Liver (tissue), 10 donors: ENCODE measurements at places on chromosomes 5 and 9.

DNA sequence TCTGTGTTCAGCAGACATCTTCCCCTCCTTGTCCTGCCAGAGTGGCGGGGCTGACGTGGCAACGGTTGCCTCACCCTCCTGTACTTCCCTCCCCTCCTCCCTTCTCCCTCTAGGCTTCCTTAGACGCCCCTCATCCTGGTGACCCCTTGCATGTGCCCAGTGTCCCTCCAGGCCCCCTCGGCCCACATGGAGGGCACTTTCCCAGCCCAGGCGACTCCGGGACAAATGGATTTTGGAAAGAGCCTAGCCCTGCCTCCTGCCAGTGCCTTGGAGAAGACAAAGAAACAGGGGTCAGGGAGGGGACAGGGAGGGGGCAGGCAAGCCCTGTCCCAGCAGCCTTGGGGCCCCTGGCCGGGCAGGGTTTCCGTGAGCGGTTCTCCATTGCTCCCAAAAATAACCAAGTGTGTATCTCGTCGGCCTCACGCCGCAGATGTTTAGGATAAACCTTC lies 38.3 kb upstream of the NEURL1B start:
- no peak for DNase-seq

DNA sequence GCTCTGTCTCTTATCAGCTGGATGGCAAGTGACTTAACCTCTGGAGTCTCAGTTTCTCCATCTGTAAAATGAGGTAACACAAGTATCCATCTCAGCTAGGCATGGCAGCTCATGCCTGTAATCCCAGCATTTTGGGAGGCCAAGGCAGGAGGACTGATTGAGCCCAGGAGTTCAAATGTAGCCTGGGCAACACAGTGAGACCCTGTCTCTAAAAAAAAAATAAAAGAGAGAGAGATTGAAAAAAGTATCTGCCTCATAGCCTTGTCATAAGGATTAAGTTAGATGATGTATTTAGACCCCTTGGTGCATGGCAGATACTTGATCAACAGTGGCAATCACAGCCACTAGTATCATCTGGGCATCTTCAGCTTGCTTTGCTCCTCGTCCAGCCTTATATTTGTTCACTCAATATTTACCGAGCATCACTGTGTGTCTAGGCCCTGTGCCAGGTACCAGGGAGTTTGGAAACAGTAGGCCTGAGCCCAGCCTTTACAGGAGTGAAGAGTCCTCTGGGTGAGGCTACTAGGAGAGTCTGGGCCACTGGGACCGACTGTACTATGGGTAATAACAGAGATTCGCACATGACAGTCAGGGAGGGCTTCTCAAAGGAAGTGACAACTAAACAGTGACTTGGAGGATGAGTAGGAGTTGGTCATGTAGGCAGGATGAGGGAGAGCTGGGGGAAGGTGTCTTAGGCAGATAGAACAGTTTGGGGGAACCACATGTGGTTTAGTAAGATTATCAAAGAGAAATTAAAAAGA lies 34.2 kb downstream of the CORO2A start:
- DNase-seq = peak; percentile 52

GRCh38 chr9:100131216-100131615 lies 32.2 kb downstream of the INVS start:
- no peak for DNase-seq

DNA sequence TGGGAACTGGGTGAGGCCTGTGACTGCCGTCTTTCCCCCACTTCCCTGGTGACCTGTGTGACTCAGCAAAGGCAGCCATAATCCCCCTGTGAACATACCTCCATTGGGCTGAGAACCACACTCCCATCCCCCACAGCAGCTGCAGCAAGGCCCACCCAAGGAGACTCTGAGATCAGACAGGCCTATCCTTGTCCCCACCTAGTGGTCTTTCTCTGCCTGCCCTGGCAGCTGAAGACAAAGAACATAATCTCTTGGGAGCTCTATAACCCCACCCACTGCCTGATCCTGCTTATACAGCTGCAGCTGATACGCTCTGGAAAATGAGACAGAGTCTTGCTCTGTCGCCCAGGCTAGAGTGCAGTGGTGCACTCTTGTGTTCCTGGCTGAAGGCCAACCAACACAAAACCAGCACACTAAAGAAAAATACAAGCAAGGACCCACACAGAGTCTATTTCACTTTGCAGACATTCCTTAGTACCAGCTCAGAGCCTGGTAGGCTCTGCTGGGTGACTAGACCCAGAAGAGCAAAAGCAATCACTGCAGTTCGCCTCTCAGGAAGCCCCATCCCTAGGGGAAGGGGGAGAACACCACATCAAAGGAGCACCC lies 106.7 kb downstream of the MCTP1 start:
- no peak for DNase-seq

GRCh38 chr9:38724754-38725153 lies 4.8 kb upstream of the FAM240B start:
- DNase-seq = no peak

- no peak for DNase-seq
Measured at GRCh38 chr5:62593331-62593730, 14.7 kb downstream of the LRRC70 start.

DNA sequence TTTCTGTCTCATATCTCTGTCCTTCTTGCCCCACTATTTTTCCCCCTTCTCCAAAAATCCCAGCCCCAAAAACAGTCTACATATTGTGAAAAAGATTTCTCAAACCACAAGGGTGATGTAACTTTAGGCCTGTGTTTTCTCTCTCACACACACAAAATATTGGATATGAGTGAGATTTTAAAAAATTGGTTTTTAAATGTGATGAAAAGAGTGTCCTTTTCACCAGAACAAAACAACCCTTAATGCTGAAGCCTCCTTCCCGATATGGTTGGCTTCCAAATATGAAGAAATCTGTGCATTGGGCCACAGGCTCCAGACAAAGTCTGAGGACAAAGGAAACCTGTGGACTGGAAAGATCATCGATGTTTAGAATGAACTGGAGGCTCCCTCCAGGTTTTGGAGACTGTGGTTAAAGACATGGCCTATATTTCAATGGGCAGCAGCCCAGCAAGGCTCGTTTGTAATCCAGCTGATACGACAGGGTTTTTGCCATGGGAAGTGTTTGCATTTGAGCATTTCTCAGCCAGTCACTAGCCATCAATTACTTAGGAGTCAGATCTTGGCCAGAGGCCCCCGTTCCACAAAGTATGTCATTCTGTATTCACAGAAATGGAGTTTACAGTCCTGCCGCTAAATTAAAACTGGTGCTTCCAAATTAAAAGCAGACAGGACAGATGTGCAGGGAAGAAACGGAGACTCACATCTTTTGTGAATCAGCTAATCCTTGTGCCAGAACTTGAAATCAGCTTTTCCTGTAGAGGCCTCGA lies 546.3 kb downstream of the EBF1 start:
- no peak for DNase-seq

GRCh38 chr9:23413541-23413940 lies 412.5 kb downstream of the ELAVL2 start:
- no peak for DNase-seq

DNA sequence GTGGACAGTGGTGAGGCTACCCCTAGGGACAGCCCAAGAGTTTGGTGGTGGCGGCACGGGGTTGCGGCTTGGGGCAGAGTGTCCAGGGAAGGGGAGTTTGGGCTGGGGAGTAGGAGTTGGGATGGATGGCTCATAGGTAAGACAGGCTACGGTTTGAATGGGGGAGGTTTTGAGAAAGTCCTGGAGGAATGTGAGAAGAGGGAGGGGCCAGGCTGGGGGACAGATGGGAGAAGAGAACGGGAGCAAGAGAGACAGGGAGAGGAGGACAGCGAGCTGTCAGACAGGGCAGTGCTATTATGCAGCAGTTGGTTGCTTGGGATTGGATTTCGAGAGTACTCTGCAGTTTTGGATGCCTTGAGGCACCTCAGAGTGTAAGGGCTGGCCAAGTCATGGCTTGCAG lies 24.5 kb downstream of the PSD2 start:
- DNase-seq = no peak

- no peak for DNase-seq
Measured at GRCh38 chr5:135032999-135033861, 798 bp downstream of the PITX1 start.

- no peak for DNase-seq
Measured at GRCh38 chr9:114720086-114720676, 38.2 kb upstream of the TEX48 start.

- no peak for DNase-seq
Measured at GRCh38 chr5:123097871-123098735, 9.1 kb downstream of the PRDM6 start.

DNA sequence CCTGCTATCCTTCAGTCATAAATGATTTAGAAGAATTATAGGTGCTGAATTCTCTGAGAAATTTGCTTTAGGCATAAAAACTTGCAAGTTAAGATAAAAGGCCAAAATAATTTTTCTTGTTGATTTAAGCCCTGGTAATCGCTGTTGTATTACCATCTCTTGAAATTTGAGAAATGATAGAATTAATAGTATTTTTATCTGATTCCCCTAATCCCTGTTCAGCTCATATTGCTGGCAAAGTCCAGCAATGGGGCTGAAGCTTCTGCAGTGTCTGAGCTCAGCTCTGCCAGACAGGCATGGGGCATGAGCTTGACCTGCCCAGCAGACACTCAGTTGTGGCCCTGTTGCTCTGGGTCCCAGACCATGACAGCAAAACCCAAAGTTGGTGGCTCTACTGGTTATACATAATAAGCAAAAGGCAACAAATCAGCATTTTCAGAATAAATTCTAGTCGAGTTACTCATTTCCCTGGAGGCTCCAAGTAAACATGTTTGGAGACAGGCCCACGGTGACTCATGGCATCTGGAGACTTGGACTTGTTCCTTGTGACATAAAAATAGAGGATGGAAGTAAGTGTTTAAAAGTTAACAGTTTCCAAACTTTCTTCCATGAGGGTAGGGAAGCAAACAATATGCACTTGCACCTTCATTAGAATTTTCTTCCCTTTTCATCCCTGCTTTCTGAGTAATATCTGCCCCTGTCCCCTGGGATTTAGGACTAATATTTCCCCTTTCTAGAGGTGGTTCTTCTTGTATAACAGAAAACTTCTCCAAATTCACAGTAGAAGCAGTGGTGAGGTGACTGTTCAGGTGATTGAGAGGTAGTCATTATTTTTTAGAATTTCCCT lies 60.2 kb upstream of the SLC2A8 start:
- DNase-seq = no peak

DNA sequence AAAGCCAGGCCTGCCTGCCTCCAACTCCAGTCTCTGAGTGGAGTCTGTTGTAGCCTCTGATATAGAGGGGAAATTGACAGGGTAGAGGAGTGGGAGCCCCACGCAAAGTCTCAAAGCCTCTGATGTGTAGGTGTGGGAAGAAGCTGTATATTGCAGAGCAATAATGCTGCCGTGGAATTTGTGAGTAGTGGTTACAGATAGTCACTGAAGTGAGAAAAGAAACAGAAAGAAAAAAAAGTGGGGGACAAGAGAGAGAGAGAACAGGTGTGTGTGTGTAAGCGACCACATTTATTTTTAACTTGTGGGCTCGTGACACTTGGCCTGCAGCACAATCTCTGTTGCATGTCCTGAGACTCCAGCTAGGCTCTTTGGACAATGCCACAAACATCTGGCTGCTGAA lies 227.8 kb downstream of the NSG2 start:
- no peak for DNase-seq

DNA sequence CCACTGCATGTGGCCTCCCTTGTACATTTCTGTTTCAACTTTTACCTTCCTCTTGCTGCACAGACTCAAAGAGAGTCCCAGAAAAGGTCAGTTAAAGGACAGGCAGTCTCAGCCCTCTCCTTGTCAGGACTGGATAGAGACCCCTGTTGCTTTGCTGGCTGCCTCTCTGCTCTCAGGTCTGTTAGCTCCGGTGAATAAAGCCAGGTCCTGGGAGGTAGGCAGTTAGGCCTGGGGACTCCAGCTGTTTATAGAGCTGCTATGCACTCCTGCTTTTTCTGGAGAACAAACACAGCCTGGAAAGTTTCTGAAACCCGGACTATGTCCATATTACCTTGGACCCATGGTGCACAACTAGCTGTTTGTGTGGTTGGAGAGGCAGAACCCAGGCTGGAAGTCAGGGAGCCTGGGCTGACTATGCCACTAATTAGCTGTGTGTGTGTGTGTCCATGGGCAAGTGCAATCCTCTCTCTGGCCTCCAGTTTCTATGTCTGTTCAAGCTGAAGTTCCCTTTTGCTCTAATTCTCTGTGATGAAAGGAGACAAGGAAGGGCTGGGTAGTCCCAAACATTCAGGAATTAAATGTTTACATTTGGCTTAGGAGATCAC lies 42.9 kb downstream of the GLRA1 start:
- no peak for DNase-seq

GRCh38 chr5:173397516-173397915 lies 69.3 kb upstream of the STC2 start:
- no peak for DNase-seq

DNA sequence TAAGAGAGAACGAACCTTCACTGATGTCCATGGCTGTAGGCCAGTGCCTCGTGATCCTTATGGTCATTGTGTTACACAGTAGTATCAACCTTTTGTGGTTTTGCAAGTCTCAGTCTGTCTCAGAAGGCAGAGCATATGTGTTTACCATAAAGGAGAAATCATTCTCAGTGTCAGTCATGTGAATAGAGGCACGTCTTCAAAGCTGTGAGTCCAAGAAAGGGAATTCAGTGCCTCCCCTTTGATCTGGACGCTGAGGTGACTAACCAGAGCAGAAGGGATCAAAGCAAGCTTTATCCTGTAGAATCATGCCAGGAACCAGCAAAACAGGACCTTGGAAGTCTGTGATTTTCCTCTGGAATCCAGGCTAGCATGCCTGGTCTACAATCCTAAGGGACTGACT lies 433.9 kb downstream of the DNAH5 start:
- no peak for DNase-seq

- DNase-seq = no peak
Measured at GRCh38 chr5:177142098-177142611, 8.6 kb downstream of the NSD1 start.

GRCh38 chr9:108565651-108566378 lies 290.0 kb downstream of the ACTL7B start:
- no peak for DNase-seq

DNA sequence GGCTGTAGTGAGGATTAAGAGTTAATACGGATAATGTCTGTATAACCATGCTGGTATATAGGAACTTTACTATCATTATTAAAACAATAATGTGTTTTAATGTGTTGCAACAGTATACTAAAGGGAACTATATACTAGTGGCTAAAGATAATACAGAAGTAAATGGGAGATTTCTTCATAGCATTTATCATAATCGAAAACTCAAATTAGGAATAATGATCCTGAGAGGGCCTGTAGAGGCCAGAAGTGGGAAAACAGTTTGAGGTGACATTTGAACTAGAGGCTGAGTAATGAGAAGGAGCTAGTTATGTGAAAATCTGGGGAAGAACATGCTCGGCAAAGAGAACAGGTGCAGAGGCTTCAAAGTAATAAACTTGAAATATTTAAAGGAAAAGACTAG lies 2.9 kb downstream of the TCERG1 start:
- no peak for DNase-seq

- no peak for DNase-seq
Measured at GRCh38 chr5:123868267-123868666, 356.3 kb downstream of the CSNK1G3 start.

DNA sequence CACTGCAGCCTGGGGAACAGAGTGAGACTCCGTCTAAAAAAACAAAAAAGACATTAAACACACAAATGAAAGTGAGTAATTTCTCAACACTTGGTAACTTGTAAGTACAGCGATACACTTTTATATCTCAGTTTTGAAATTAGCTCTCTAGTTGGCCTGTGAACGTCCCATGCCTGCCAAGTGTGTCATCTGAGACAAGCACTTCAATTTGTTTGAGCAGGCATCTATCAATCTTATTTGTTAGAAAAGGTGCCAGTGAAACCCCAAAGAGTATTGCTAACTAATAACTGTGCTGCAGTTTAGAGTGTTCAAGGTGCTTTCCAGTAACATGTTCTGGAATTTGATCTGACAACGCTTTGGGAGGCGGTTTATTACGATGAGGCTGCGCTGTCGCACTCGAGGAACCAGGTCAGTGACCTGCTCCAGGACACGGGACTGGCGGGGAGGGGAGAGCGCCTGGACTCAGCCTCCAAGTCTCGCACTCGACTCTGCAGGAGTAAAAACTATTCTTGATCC lies 1.1 kb upstream of the SPIN1 start:
- DNase-seq = peak; percentile 41
